ENCODE measurements at places on chromosomes 5 and 9. TPM values are rescaled to one million over a fixed set of nuclear protein-coding genes. Genes with fewer than 3 reads are reported as not detected.

- no peak overlapping the region for H3K27ac ChIP-seq
- H3K27me3 ChIP-seq, result no peaks in the 10 kb centered on the region
- H3K36me3 ChIP-seq, result no peaks in the 10 kb centered on the region
These were observed 324.6 kb downstream of the TMEM232 start for GRCh38 chr5:110401881-110402280.

FAM151B gene
- polyA plus RNA-seq, result 0.46 TPM

PCDHGB3 gene
- not detected for polyA plus RNA-seq

- DNase-seq, result no peak
- no peak overlapping the region for H3K27ac ChIP-seq
- H3K4me1 ChIP-seq, result no peaks in the 10 kb centered on the region
- H3K4me3 ChIP-seq, result no peak overlapping the region
- H3K36me3 ChIP-seq, result no peaks in the 10 kb centered on the region
These were observed 280.2 kb upstream of the CLINT1 start for GRCh38 chr5:158139161-158139560.

DNA sequence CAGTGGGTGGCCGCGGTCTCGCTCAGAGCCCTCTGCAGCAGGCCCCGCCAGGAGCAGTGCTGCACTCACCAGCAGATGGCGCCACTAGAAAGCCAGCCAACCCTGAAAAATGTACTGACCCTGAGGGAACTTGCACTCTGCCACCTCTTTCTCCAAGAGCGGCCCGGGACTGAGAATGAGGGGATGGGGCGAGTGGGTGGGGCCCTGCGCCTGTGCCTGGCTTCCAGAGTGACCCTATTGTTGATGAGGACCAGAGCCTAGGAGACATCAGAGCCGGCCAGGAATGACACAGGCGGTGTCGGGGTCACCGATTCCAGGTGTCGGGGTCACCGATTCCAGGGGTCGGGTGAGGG lies 2.9 kb upstream of the IL17B start:
- H3K4me1 ChIP-seq, result no peaks in the 10 kb centered on the region
- H3K4me3 ChIP-seq, result peak overlapping the region; percentile 55
- H3K27ac ChIP-seq, result peak overlapping the region; percentile 93

GRCh38 chr5:172872997-172873491 lies 39.0 kb downstream of the ERGIC1 start:
- H3K4me3 ChIP-seq, result no peak overlapping the region
- peak; percentile 97 for DNase-seq
- H3K27ac ChIP-seq, result peak overlapping the region; percentile 97
- no peaks in the 10 kb centered on the region for H3K27me3 ChIP-seq

DNA sequence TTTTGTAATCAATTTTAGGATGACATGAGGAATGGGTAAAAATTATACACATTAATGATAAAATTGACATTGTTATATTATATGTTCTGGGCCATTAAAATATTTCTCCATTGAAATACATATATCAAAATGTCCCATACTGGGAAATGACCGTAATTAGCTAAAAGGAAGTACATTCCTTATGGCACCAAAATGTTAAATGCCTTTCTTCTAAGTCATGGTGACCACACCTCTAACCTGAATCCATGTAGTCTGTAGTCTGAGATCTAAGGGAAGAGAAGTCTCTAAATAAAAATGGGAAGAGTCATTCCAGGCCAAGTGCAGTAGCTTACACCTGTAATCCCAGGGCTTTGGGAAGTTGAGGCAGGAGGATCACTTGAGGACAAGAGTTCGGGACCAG lies 10.0 kb upstream of the GDA start:
- H3K4me1 ChIP-seq, result no peaks in the 10 kb centered on the region
- no peaks in the 10 kb centered on the region for H3K36me3 ChIP-seq
- no peak for DNase-seq
- H3K27me3 ChIP-seq, result no peaks in the 10 kb centered on the region
- no peak overlapping the region for H3K27ac ChIP-seq

- H3K36me3 ChIP-seq, result no peaks in the 10 kb centered on the region
- peaks cover 19% of the 10 kb centered on the region for H3K4me1 ChIP-seq
- H3K4me3 ChIP-seq, result no peak overlapping the region
- no peak overlapping the region for H3K27ac ChIP-seq
These were observed 40.5 kb upstream of the LPCAT1 start for GRCh38 chr5:1564182-1564748.

GFI1B gene
- 0.87 TPM for polyA plus RNA-seq

DNA sequence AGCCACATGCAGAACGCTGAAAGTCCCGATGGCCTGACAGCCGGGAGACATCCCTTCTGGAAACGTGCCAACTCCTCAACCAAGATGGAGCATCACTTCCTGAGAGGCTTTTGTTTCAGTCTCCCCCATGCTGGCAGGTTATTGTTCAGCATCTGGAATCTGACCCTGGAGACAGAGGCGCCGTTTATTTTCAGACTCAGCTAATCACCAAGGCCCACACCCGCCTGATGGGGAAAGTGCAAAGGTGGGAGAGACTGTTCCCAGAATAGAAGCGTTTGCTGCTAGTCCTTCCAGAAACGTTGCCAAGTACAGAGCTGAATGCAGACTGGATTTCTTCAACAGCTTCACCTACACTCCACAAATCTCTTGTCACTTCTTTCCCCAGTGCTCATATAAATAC lies 41.8 kb upstream of the S1PR3 start:
- no peak overlapping the region for H3K4me3 ChIP-seq
- no peaks in the 10 kb centered on the region for H3K27me3 ChIP-seq
- peak overlapping the region; percentile 24 for H3K27ac ChIP-seq
- peak; percentile 78 for DNase-seq
- no peaks in the 10 kb centered on the region for H3K4me1 ChIP-seq

- no peaks in the 10 kb centered on the region for H3K27me3 ChIP-seq
- H3K4me3 ChIP-seq, result no peak overlapping the region
- DNase-seq, result no peak
- no peaks in the 10 kb centered on the region for H3K36me3 ChIP-seq
- peaks cover 25% of the 10 kb centered on the region for H3K4me1 ChIP-seq
These were observed 105.7 kb downstream of the TMEM174 start for GRCh38 chr5:73278693-73279092.

GRCh38 chr9:34377404-34377746 lies 677 bp upstream of the MYORG start:
- H3K4me1 ChIP-seq, result no peaks in the 10 kb centered on the region
- H3K36me3 ChIP-seq, result peaks cover 1% of the 10 kb centered on the region
- DNase-seq, result no peak
- no peaks in the 10 kb centered on the region for H3K27me3 ChIP-seq
- H3K4me3 ChIP-seq, result peak overlapping the region; percentile 77
- peak overlapping the region; percentile 88 for H3K27ac ChIP-seq

- no peaks in the 10 kb centered on the region for H3K36me3 ChIP-seq
- H3K27me3 ChIP-seq, result no peaks in the 10 kb centered on the region
- DNase-seq, result no peak
- H3K27ac ChIP-seq, result no peak overlapping the region
- H3K4me3 ChIP-seq, result no peak overlapping the region
These were observed 476.8 kb upstream of the C9orf72 start for GRCh38 chr9:28050046-28050445.

FUT7 gene
- not detected for polyA plus RNA-seq

NOXA1 gene
- polyA plus RNA-seq, result 15.0 TPM

RAD23B gene
- 58.3 TPM for polyA plus RNA-seq

- no peaks in the 10 kb centered on the region for H3K27me3 ChIP-seq
- no peaks in the 10 kb centered on the region for H3K36me3 ChIP-seq
- H3K4me1 ChIP-seq, result peaks cover 6% of the 10 kb centered on the region
- DNase-seq, result no peak
- no peak overlapping the region for H3K27ac ChIP-seq
These were observed 198.5 kb upstream of the EGFLAM start for GRCh38 chr5:38059876-38060275.

GRCh38 chr5:21774801-21775200 lies 1078.3 kb downstream of the CDH12 start:
- H3K27ac ChIP-seq, result no peak overlapping the region
- H3K36me3 ChIP-seq, result no peaks in the 10 kb centered on the region
- no peak overlapping the region for H3K4me3 ChIP-seq
- no peaks in the 10 kb centered on the region for H3K27me3 ChIP-seq

GRCh38 chr5:98248949-98249348 lies 524.5 kb upstream of the RGMB start:
- no peak overlapping the region for H3K4me3 ChIP-seq
- no peak overlapping the region for H3K27ac ChIP-seq
- no peak for DNase-seq
- H3K36me3 ChIP-seq, result no peaks in the 10 kb centered on the region
- H3K27me3 ChIP-seq, result no peaks in the 10 kb centered on the region

OSMR gene
- 1.2 TPM for polyA plus RNA-seq

GRCh38 chr9:114308361-114308950 lies 14.4 kb upstream of the ORM1 start:
- H3K4me3 ChIP-seq, result no peak overlapping the region
- no peaks in the 10 kb centered on the region for H3K27me3 ChIP-seq
- H3K27ac ChIP-seq, result no peak overlapping the region
- DNase-seq, result peak; percentile 37
- peaks cover 5% of the 10 kb centered on the region for H3K4me1 ChIP-seq
- H3K36me3 ChIP-seq, result no peaks in the 10 kb centered on the region

DNA sequence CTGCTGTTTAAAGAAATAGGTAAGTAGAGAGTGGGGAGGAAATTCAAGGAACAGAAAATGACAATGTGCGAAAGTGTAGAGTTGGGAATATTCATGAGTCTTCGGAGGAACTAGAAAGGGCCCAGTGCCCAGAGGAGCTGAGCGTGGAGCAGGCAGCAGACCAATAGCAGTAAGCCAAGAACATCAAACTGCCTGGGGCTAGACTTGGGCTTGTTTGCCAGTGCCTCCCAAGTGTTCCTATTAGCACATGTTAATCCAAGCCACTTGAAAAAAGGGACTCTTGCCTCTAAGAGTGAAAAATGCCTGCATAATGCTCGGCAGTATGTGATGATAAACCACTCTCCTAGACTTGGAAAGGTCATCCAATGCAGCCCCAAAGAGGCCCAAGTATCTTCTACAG lies 1.2 kb upstream of the TAL2 start:
- H3K27ac ChIP-seq, result no peak overlapping the region
- no peak for DNase-seq
- H3K36me3 ChIP-seq, result no peaks in the 10 kb centered on the region
- H3K4me1 ChIP-seq, result peaks cover 9% of the 10 kb centered on the region

DNA sequence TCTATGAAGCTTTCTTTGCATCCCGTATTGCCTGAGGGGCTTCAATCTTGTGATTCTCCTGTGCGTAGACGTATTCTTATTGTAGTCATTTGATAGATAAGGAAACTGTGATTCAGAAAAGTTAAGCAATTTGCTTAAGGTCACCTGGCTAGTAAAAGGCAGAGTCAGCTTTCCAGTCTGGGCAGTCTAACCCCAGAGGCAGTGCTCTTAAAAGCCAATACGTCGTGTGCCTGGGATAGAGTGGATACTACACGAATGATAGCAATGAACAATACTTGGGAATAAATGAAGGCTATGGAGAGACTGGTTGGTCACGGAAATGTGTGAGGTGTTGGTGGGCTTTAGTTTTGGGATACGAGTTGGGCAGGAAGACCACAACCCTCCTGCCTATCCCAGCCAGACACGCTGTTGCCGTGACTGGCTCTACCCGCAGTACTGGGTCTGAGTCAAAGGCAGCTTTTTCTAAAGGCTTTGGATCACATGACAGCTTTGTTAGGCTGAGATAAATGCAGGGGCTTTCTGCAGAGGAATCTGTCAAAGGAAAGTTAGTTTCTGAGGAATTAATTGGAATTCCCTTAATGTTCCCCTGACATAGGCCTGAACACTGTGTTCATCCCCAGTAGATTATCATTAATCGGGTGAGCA lies 302.6 kb downstream of the KIF4B start:
- H3K27ac ChIP-seq, result no peak overlapping the region
- no peak for DNase-seq
- H3K4me3 ChIP-seq, result no peak overlapping the region
- no peaks in the 10 kb centered on the region for H3K36me3 ChIP-seq
- no peaks in the 10 kb centered on the region for H3K27me3 ChIP-seq
- no peaks in the 10 kb centered on the region for H3K4me1 ChIP-seq

STARD4 gene
- 23.9 TPM for polyA plus RNA-seq

- no peak for DNase-seq
- H3K27ac ChIP-seq, result no peak overlapping the region
- H3K4me3 ChIP-seq, result no peak overlapping the region
These were observed 57.7 kb downstream of the NREP start for GRCh38 chr5:111699324-111699723.

GRCh38 chr5:27328480-27328879 lies 290.1 kb upstream of the CDH9 start:
- H3K27ac ChIP-seq, result no peak overlapping the region
- no peaks in the 10 kb centered on the region for H3K36me3 ChIP-seq
- no peak for DNase-seq
- H3K4me3 ChIP-seq, result no peak overlapping the region
- no peaks in the 10 kb centered on the region for H3K27me3 ChIP-seq

DNA sequence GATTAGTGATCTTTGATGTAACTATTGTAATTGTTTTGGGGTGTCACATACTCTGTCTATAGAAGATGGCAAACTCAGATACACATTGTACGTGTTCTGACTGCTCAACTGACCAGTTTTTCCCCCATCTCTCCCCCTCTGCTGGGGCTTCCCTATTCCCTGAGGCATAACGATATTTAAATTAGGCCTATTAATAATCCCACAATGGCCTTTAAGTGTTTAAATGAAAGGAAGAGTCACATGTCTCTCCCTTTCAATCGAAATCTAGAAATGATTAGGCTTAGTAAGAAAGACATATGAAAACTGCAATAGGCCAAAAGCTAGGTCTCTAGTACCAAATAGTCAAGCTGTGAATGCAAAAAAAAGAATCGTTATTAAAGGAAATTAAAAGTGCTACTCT lies 265.6 kb downstream of the TMEM232 start:
- no peaks in the 10 kb centered on the region for H3K36me3 ChIP-seq
- no peaks in the 10 kb centered on the region for H3K4me1 ChIP-seq
- H3K4me3 ChIP-seq, result no peak overlapping the region
- H3K27ac ChIP-seq, result no peak overlapping the region

- no peak overlapping the region for H3K27ac ChIP-seq
- no peak overlapping the region for H3K4me3 ChIP-seq
- no peaks in the 10 kb centered on the region for H3K36me3 ChIP-seq
- no peaks in the 10 kb centered on the region for H3K27me3 ChIP-seq
- H3K4me1 ChIP-seq, result no peaks in the 10 kb centered on the region
These were observed 45.2 kb downstream of the AHRR start for GRCh38 chr5:366541-367357.

- no peaks in the 10 kb centered on the region for H3K27me3 ChIP-seq
- H3K27ac ChIP-seq, result no peak overlapping the region
- no peaks in the 10 kb centered on the region for H3K36me3 ChIP-seq
These were observed 174.3 kb downstream of the CDH12 start for GRCh38 chr5:22678886-22679285.

- H3K27ac ChIP-seq, result peak overlapping the region; percentile 24
- H3K27me3 ChIP-seq, result no peaks in the 10 kb centered on the region
- H3K4me1 ChIP-seq, result peaks cover 35% of the 10 kb centered on the region
- no peak for DNase-seq
- H3K4me3 ChIP-seq, result no peak overlapping the region
These were observed 37.2 kb upstream of the GABRP start for GRCh38 chr5:170746075-170746960.

TTC1 gene
- 60.8 TPM for polyA plus RNA-seq

PCDHB3 gene
- not detected for polyA plus RNA-seq

- no peak overlapping the region for H3K4me3 ChIP-seq
- no peaks in the 10 kb centered on the region for H3K27me3 ChIP-seq
- no peak for DNase-seq
- no peaks in the 10 kb centered on the region for H3K36me3 ChIP-seq
- H3K4me1 ChIP-seq, result no peaks in the 10 kb centered on the region
These were observed 144.0 kb downstream of the MYO10 start for GRCh38 chr5:16791904-16792597.
